ENCODE measurements at places on chromosomes 16 and 17.

GRCh38 chr17:38545531-38546225 lies 60.1 kb downstream of the SRCIN1 start:
- no peak for DNase-seq

DNA sequence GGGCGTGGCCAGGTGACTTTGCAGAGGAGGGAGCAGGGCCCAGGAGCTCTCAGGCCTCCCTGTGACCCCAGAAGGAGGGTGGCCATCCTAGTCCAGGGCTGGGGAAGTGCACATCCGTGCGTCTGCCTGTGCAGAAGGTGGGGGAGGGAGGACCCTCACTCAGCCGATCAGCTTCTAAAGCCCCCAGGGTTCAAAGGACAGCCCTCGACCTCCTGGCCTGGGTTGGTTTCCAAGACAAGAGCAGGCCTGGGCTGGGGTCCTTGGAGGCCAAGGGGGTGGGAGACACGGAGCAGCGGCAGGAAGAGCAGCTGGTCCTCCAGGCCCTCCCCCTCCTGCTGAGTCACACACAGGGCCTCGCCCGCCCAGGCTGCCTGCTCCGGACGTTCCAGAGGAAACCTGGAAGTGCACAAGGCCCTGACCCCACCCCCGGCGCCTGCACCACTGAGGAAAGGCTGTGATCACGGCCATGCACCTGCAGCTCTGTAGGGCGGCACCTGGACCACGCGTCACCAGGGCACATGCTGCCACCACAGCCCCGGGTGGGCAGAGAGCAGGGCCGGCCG lies 67.1 kb upstream of the ZNF469 start:
- DNase-seq = no peak

GRCh38 chr17:34443619-34444469 lies 80.8 kb upstream of the CCL1 start:
- no peak for DNase-seq

GRCh38 chr16:11198828-11199227 lies 57.2 kb downstream of the SOCS1 start:
- no peak for DNase-seq

DNA sequence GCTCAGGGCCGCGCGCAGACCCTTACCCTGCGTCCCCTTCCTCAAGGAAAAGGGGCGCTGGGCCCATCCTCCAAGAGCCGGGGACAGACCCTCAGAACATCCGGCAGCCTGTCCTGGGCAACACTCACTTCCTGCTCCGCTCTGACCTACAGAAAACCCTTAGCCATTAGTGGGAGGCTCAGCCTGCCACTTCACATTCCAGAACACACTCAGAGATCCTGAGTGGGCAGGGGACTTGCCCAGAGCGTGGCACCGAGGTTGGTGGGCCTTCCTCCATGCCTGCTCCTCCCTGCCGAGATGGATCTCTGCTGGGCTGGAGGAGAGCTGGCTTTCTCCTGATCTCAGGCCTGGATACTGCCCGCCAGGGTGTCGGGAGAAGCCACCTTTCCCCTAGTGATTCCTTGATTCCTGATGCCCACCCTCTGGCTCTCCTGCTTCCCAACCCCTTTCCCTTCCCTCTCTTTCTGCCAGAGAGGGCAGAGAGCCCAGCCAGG lies 1.5 kb downstream of the SCARF1 start:
- no peak for DNase-seq

DNA sequence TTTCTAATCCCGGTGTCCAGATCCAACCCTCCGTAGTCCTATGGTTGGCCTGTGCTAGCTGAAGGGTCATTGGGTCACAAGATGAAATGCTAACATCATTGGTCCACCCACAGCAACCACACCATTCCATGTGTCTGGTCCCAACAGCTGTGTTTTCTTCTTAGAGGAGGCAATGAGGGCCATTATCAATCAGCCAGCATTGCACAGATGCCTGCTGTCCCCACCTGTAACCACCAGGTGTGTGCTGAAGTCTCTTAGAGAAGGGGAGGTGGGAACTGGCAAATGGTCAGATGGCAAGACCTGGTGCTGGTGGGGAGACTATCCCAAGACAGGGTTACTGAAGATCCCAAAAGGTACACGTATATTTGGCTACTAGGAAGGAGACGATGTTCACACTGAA lies 37.4 kb downstream of the HIC1 start:
- DNase-seq = no peak

DNA sequence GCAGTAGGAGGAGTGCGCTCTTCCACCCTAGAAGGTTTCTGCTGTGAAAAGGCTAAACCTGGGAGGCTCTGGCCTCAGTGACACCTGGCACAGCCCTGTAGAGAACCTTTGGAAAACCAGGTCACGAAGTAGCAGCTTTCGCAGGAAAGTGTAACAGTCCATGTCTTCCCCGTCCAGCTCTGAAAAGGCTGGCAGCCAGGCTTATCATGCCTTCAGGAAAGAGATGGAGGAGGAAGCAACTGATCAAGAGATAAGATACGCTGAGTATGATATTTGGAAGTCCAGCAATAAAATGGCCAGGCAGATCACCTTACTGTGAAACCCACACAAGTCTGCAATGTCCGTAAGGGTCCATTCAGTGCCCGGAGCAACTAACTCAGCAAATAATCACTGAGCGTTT lies 22.3 kb downstream of the TUBD1 start:
- DNase-seq = no peak

GRCh38 chr17:58621174-58621573 lies 70.7 kb downstream of the TEX14 start:
- no peak for DNase-seq

DNA sequence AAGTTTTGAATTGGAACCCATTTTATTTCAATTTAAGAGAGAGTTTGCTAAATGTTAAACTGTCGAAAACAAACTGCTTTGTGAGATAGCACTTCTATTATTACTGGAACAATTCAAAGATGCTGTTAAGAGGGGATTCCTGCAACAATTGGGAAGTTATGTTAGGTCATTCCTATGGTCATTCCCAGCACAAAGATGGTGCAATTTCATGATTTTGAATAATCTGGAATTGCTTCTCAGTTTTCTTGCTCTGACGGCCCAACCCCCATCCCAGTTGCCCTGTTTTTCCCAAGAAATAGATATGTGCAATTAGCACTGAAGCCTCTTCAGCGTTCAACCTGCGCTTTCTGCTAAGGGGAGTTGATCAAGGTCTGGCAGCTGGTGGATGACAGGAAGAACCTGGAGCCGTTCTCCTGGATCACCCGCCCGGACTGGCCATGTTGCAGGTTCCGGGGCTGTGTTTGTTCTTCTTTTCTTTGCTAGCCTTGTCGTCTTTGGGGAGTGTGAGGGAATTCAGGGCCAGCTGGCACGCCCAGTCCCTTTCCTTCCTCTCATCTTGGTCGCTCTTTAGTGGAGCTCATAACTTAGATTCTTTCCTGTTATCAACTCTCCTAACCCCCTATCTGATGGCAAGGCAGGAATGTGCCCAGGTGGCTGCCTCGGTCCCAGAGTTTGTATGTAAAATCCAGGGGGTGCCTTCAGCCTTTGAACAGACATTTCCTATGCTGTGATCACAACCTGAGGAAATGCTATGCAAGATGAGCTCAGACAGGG lies 29.0 kb upstream of the IRF8 start:
- no peak for DNase-seq

GRCh38 chr16:20104563-20105183 lies 31.0 kb upstream of the GPR139 start:
- DNase-seq = no peak

- DNase-seq = no peak
Measured at GRCh38 chr17:51778842-51779241, 379.7 kb downstream of the CA10 start.

DNA sequence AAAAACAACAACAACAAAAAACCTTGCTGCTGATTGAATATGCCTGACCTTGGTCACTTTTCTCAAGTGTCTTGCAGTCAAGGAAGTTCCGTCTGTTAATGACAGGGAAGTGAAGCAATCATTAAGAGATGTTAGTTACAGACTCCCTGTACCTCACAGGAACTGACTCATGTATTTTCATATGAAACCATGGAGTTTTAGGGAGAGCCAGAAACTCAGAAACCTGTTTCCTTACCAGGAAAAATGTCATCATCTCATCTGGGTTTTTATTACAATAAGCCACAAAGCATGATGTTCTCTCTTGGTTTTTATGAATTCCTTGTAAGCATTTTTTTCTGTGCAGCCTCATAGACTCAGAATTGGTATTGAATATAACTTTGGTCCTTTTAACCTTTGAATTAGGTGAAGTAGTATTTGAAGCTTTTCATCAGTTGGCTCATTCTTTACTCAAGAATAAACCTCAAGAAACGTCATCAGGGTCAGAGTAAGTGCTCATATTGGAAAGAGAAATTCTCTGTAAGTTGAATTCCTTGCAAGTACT lies 10.3 kb downstream of the LYRM1 start:
- DNase-seq = no peak

- DNase-seq = no peak
Measured at GRCh38 chr16:22317625-22318024, 20.4 kb downstream of the POLR3E start.
